Cardiac muscle cell (in vitro differentiated cells and primary cell): ENCODE measurements at places on chromosomes 5 and 9. TPM values are rescaled to one million over a fixed set of nuclear protein-coding genes. Genes with fewer than 3 reads are reported as not detected.

DNA sequence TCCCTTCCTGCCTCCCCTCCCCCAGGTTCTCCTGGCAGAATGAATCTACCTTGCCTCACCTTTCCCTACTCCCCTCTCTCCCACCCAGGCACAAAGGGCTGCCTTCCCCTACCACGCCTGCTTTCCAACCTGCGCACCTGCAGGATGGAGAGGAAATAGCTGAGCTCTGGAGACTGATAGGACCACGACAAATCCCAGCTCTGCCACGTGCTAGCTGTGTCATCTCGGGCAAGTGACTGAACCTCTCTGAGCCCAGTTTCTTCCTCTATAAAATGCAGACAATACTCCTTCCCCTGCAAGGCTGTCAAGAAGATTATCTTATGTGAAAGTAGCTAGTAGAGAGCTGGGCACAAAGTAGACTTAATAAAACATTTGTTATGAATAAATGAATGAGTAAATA is 31.2 kb upstream of the PTGS1 start:
- DNase-seq: no peak

Gene IFNB1
- not detected in 2 replicates for total RNA-seq

DNA sequence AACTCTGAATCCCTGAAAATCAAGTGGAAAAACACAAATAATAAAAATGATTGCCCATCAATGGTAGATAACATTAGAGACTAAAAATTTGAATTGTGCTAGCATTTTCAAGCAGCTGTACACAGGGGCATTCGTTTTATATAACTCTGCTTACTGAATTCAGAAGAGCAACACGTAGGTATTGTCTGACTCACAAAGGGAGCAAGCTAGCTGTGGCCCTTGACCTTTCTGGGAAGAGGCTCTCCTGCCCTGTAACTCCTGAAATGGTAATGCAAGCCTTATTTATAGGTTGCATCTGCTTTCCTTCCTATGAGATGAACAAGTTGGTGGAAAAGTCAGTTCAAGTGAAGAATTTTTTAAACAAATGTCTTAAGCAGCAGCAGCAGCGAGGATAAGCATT is 218.7 kb upstream of the EFNA5 start:
- no peak for DNase-seq

- DNase-seq: peak; percentile 43
These were observed 2.9 kb upstream of the CSF2 start for GRCh38 chr5:132070460-132071337.

DNA sequence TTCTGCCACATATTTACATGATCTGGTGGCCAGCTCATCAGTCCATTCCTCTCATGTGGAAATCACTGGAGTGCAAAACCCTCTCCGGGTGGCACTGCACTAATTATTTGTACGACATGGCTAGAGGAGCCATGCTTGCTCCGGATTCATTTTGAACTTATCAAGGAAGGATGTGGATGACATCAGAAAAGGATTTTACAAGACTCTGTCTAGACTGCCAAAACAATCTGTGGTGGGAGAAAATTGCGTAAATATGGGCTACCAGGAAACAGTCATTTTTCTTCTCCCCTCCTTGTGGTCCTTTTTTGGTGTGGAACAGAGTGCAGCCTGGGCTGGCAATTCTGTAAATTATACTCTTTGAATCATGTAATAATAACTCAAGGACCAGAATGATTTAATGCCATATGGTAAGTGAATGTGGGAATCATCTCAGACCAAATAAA is 123.4 kb upstream of the IFNE start:
- peak; percentile 96 for DNase-seq
